ENCODE measurements at places on chromosomes 5 and 9.

DNA sequence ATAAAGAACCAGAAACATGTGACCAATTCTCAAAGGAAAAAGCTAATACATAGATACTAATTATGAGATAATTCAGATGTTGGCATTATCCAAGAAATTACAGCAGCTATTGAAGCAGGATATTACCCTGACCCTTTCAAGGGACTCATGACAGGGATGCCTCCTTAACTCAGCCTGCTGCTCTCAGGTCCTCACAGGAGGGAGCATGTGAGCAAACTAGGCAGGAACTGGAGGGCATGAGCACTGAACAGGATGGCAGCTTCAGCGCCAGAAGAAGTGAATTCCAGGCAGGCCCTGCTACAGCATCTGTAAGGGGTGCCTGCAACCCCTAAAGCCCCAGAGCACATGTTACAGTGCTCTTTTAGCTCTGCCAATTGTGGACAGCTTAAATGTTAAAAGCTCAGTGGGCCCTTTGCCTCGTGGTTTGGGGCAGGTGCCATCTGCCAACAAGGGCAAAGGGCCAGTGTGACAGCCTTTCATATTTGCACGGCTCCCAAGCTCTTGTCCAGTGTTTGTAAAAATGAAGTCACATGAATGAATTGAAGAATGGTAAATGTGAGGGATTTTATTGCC, 464.7 kb upstream of the COX7C start:
- no peak for DNase-seq

- DNase-seq: no peak
These were observed 76.3 kb downstream of the ZNF608 start for GRCh38 chr5:124669956-124670721.

GRCh38 chr5:8825139-8825757, 720.6 kb downstream of the SEMA5A start:
- DNase-seq: no peak

- DNase-seq: peak; percentile 93
These were observed 315.0 kb upstream of the TLE4 start for GRCh38 chr9:79256691-79257213.

DNA sequence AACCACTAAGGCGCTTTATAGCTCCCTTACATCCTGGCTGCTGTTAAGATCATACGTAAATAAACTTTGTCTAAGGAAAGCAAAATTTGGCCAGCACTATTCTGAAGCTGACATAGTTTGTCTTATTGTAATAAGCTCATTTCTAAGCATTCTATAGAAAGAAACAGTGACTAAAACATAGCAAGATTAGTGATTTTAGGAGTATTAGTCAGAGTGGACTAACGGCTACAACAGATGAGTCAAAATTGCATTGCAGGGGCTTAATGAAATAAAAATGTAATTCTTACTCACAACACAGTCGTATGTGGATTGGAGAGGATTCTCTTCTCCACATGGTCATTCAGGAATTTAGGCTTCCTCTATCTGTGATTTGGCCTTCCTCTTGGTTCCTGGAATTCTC, 347.6 kb downstream of the GADD45G start:
- DNase-seq: no peak

DNA sequence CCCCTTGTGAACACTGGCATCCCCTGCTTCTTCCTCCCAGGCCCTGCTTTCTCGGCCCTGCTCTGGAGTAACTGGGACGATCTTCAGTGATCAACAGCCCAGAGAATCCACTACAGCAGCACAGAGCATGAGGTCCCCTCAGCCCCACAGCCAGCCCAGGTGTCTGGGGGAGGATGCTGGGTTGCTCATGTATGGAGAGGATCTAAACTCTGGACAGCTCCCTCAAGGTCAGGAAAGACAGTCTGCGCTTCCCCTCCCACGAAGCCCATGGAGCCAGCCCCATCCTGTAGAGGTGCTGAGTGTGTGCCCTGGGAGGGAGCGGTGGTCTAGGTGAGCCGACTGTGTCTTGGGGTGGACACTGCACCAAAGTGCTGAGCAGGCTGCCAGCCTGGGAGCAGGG, 190.2 kb downstream of the GABBR2 start:
- DNase-seq: no peak

DNA sequence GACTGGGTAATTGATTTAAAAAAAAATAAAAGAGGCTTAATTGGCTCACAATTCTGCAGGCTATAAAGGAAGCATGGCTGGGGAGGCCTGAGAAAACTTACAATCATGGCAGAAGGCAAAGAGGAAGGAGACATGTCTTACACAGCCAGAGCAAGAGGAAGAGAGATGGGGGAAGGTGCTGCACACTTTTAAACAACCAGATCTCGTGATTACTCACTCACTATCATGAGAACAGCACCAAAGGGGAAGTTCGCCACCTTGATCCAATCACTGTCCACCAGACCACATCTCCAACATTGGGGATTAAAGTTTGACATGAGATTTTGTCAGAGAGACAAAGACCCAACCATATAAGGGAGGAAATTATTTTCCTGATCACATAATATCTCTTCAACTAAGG, 138.8 kb upstream of the NR4A3 start:
- no peak for DNase-seq

DNA sequence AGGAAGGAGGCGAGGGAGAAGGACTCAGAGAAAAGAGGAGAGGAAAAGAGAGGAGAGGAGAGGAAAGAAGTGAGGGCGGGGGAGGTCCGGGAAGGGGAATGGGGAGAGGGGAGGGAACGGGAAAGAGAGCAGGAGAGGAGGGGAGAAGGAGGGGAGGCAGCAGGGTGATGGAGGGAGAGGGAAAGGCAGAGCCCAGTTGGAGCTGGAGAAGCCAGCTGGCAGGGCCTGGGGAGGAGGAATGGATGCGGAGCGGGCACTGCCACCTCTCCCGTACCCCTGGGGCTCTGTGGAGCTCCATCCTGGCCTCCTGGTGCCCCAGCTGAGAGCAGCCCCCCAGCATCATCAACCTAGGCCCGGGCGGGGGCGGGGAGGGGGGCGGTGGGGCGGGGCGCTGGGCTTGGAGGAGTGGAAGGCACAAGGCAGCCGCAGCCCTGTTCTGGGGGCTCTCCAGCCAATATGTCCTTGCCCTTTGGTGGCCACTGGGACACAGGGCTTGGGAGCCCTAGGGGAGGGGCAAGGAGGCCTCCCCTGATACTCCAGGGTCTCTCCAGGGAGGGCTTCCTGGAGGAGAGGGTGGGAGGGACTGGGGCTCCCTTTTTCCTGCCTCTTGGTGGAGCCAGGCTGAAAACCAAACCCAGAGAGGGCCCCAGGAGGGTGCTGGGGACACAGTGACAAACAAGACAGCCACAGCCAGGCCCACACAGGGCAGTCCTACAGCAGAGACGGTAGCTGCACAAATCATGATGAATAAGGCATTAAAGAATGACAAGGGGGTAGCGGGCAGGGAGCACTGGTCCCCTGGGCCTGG, 123.7 kb downstream of the C9orf50 start:
- DNase-seq: no peak

GRCh38 chr5:1065891-1066650, 45.8 kb downstream of the SLC12A7 start:
- no peak for DNase-seq

DNA sequence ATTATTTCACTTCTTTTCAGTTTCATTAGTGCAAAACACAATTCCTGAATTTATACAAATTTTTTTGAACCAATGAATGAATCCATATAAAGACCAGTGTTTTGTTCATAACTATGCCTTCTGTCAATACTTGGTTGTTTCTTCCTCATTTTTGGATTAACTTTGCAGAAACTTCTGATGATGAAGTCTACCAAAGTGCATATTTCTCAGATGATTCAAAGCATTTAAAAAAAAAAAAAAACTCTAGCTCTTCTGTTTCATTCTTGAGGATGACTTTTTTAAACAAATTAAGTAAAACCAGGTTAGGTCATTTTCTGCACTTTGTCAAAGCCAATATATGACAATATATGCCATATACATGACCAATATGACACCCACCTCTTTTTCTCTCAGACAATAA, 92.6 kb downstream of the CHSY3 start:
- no peak for DNase-seq

DNA sequence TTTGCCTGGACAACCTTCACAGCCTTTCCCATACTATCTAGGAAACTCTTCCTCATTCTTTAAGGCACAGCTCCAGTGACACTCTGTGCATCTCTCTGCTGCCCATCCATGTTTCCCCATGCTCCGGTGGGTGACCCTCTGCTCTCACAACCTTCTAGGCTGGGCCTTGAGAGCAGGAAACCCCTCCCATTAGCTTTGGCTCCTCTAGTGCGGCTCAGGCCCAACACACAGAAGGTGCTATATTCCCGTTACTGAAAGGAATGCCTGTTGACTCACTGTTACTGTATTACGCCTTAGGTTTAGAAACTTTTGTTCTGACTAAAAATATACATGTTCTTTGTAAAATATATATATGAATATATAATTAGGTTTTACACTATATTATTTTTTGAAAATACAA, 8.1 kb upstream of the CCL28 start:
- no peak for DNase-seq

- no peak for DNase-seq
These were observed 144.3 kb downstream of the GIN1 start for GRCh38 chr5:102975457-102976182.

DNA sequence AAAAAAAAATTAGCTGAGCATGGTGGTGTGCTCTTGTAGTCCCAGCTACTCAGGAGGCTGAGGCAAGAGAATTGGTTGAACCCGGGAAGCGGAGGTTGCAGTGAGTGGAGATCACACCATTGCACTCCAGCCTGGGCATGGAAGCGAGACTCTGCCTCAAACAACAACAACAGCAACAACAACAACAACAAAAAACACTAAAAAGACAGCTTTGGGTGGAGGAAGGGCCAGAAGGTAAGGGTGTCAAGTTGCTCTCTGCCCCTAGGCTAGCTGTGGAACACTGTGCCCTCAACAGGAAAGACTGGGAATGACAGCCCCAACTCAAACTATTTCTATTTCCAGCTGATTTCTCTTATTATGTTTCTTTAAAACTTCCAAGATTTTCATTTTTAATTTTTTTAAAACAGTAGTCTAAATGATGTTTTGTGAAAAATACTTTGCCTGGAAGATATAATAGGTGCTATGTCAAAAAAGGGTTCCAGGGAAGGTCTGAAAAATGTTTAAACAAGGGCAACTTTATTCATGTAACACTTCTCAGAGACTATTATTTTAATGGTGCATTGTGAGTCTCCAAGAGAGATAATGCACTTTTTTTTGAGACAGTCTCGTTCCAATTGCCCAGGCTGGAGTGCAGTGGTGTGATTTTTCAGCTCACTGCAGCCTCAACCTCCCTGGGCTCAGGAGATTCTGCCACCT, 29.9 kb downstream of the CLINT1 start:
- DNase-seq: no peak

DNA sequence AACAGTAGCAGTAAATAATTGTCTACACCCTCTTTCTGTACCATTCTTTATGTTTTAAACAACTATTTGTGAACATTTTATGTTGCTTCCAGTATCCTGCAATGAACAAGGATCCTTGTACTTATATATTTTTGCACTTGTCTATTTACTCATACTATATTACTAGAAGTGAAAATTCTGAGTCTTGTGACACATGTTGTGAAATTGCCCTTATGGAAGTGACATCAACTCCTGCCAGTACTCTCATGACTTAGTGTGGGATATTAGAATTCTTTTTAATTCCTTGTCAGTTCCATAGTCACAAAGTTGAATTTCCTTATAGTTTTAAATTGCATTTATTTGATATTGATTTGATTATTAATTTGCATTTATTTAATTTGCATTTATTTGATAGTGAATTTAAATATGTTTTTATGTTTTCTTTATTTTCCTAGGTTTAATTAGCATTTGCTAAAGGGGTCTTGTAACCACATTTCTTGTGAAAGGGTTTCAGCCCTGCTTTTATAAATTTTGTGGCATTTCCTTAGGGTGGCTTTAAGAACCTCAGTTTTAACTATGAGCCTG, 27.7 kb downstream of the PARP8 start:
- DNase-seq: no peak

DNA sequence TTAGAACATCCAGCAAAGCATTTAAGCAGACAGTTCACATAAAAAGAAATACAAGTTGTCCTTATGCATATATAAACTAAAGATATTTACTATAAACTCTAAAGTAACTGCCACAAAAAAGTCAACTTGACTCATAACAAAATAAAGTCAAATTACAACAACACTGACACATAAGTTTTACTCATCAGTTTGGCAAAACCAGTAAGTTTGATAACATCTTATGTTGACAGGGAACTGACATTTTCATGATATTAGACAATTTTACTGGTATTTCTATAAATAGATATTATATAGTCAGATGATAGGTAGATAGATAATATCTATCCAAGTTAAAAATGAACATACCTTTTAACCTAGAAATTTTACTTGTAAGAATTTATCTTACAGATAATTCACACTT, 9.9 kb upstream of the TSLP start:
- no peak for DNase-seq

All from Caki2 (cell line).